ENCODE measurements at places on chromosomes 3 and 15.

- no peak for DNase-seq
Observed at GRCh38 chr3:122132949-122133540, 50.4 kb upstream of the CASR start.

DNA sequence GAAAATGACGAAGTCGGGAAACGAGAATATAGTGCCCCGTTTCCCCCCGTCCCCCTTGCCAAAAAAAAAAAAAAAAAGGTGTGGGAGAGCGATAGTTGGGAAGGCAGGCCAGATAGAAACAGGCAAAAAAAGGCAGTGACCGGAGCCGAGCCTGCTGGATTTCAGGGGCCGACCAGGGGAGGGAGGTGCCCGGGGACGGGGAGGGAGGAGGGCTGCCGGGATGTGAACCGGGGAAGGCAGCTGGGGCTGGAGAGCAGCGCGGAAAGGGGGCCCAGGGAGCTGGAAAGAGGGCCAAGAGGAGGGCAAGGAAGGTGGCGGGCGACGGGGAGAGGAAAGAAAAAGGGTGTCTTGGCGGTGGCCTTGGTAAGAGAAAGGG, 837 bp downstream of the LRRN1 start:
- peak; percentile 20 for DNase-seq

DNA sequence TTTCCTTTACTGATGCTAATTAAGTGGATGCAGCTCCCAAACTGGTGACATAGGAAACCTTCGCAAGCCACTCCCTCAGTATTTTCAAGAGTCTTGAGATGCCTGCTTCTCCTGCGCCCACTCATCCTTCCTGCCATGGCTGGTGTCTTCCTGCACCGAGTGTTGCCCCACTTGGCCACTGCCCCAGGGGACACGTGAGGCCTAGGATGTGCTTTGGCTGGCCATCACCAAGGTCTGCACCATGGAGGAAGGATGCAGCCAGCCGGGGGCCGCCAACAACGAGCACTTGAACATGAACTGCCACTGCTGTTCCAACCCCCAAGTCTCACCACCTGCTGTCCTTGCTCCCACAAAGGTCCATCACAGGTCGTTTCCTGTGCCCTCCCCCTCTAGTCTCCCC, 34.1 kb downstream of the EPHB3 start:
- DNase-seq, result no peak

- DNase-seq, result no peak
Observed at GRCh38 chr3:38588371-38588971, 61.0 kb downstream of the SCN5A start.

- DNase-seq, result no peak
Observed at GRCh38 chr3:128841926-128842920, 37.2 kb upstream of the ACAD9 start.

- no peak for DNase-seq
Observed at GRCh38 chr15:70061696-70062270, 35.9 kb downstream of the TLE3 start.

GRCh38 chr3:35422836-35423601, 216.3 kb upstream of the ARPP21 start:
- DNase-seq, result no peak

- DNase-seq, result no peak
Observed at GRCh38 chr3:176055836-176056235, 1141.4 kb downstream of the TBL1XR1 start.

DNA sequence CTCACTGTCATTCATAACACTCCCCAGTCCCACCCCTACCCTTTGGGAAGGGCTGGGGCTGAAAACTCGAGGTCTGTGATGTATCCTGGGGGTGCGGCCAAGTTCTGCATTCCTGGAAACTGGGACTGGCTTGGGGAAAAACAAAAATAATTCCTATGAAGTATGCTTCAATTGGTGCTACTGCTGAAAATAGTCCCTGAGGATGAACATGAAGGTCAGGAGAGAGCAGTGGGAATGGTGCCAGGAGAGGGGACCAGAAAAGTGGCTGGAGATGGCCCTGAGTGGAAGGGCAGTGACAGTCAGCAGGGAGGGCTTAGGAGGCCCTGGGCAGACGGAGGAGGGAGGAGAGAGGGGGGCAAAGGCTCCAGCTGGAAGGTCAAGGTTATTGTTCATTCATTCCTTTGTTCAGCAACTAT, 4.8 kb upstream of the ISLR start:
- DNase-seq, result no peak

GRCh38 chr3:25423780-25424588, 4.1 kb upstream of the RARB start:
- no peak for DNase-seq

- DNase-seq, result no peak
Observed at GRCh38 chr15:70253461-70254156, 155.9 kb upstream of the TLE3 start.

- peak; percentile 53 for DNase-seq
Observed at GRCh38 chr15:37880009-37880834, 54.2 kb upstream of the TMCO5A start.

GRCh38 chr3:10274601-10275000, 18.1 kb downstream of the GHRL start:
- no peak for DNase-seq

DNA sequence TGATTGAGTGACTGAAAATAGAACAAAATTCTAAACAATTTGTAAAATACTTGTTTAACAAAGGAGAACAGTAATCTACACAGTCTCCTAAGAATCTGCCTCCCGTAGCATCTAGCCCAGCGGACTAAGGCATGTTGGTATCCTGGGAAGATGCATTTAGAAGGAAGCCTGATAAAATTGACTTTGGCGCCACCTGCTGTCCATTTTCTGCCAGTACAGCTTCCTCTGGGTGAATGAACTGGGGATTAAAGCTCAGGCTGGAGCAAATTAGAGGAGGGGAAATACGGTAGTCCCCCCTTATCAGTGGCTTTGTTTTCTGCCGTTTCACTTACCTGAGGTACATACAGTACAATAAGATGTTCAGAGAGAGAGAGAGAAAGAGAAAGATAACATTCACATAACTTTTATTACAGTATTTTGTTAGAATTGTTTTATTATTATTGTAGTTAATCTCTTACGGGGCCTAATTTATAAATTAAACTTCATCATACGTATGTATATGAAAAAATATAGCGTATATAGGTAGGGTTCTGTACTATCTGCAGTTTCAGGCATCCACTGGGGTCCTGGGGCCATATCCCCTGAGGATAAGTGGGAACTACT, 191.6 kb downstream of the GAP43 start:
- peak; percentile 52 for DNase-seq

GRCh38 chr3:8639659-8640000, 5.0 kb downstream of the SSUH2 start:
- DNase-seq, result no peak

GRCh38 chr3:116591236-116591635, 118.3 kb upstream of the TUSC7 start:
- no peak for DNase-seq

DNA sequence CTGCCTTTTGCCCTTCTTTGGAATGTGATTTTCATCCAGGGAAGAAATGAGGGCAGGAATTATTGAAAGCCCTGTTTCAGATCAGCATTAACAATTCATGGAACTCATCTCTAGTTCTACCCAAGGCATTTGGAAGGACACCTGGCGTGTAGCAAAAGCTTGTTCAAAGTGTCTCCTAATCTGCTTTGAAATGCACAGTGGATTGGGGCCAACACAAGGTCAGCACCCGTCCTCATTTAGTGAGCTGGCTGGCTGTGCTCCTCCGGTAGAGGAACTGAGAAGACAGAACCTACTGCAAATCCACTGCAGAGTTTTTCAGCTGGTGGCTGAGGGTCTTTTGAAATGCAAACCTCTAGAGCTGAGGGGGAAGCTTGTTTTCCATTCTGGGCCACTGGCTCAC, 141.6 kb upstream of the STT3B start:
- no peak for DNase-seq

GRCh38 chr3:7290077-7290825, 429.3 kb downstream of the GRM7 start:
- DNase-seq, result no peak

DNA sequence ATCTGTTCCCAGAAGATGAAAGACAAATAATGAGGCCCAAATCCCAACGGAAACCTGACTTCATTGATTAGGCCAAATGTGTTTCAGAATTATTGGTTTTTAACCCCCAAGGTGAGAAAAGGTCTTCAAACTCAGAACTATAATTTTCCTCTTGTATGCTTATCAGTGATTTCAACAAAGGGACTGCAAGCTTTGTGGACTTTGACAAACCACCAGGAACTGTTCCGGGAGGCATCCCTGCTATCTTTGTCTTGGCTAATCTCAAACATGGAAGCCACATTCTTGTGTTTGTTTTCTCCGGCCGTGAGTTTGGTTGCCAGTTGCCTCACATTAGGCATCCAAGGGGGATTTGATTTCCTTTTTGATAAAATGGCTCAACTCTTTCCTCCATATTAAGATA, 19.5 kb downstream of the ARHGEF3 start:
- no peak for DNase-seq

GRCh38 chr3:39277893-39278615, 1.8 kb downstream of the CX3CR1 start:
- DNase-seq, result no peak
